Breast epithelium (tissue), 4 donors: ENCODE measurements at places on chromosomes 4 and X. TPM values are rescaled to one million over a fixed set of nuclear protein-coding genes. Genes with fewer than 3 reads are reported as not detected.

DNA sequence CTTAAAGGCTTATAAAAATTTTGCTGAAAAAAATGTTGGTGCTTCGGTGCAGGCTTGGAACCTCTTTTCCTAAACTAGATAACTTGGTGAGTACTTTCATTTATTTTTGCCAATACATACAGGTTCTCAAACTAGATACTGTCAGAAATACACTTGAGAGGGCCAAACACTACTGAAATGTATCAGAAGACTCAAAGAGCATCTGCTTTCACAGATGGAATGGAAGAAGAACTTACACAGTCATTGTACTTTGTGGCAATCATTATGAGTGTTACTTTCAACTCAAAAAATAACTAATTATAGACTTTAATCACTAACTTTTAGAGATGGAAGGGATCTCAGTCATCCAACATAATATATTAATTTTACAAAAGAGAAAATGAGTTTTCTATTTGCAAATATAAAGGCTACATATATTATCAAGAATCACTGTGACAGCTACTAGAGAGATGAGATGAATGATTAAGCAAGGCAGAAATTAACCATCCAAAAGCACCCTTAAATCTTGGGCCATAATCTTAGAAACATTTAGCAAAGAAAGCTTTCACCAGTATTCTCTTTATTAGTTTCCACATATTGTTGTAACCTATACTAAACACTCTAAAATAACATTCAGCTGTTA, 1.0 kb downstream of the ENAM start:
- H3K4me3 ChIP-seq = no peak overlapping the region
- no peaks in the 10 kb centered on the region for H3K36me3 ChIP-seq
- no peaks in the 10 kb centered on the region for H3K27me3 ChIP-seq

DNA sequence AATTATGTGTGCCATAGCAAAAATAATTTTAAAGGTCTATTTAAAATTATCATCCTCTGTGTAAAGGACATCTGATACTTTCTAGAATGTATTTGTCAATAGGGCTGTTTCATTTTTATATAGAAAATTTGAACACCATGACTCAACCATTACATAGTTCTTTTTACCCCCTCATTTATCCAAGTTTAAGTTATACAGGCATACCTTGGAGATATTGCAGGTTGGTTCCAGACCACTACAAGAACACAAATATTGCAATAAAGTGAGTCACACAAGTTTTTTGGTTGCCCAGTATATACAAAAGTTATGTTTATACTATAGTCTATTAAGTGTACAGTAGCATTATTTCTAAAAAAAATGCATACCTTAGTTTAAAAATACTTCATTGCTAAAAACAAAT, 130.4 kb downstream of the MSL3 start:
- no peaks in the 10 kb centered on the region for H3K27me3 ChIP-seq
- H3K36me3 ChIP-seq = no peaks in the 10 kb centered on the region
- no peak for DNase-seq
- H3K4me1 ChIP-seq = no peaks in the 10 kb centered on the region
- H3K4me3 ChIP-seq = no peak overlapping the region

- H3K36me3 ChIP-seq = no peaks in the 10 kb centered on the region
- no peak overlapping the region for H3K27ac ChIP-seq
- no peak overlapping the region for H3K4me3 ChIP-seq
- H3K27me3 ChIP-seq = no peaks in the 10 kb centered on the region
Observed at GRCh38 chr4:173821036-173821435, 291.0 kb upstream of the HAND2 start.

DNA sequence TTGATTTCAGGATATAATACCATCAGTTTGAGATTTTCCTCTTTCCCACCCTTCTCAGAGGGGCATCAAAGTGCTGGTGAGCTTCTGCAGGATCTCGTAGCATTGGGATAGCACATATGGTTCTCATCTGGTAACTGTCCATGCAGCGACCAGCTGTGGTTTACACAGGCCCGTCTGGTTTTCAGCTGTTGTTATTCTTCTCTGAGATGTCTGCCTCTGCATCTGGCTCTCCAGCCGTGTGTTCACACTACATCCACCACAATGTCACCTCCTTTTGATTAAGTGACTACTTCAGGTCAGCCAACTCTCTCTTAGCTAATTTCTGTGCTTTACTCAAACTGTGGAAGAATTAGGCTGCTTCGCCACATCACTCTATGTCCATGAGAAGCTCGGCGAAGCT, 676.7 kb upstream of the TENM3 start:
- no peaks in the 10 kb centered on the region for H3K4me1 ChIP-seq
- no peaks in the 10 kb centered on the region for H3K36me3 ChIP-seq
- no peak for DNase-seq
- no peaks in the 10 kb centered on the region for H3K27me3 ChIP-seq
- H3K4me3 ChIP-seq = no peak overlapping the region

- H3K4me3 ChIP-seq = peak overlapping the region; percentile 55
- H3K27ac ChIP-seq = peak overlapping the region; percentile 50
- no peak for DNase-seq
- no peaks in the 10 kb centered on the region for H3K27me3 ChIP-seq
Observed at GRCh38 chr4:183797445-183798300, 107.4 kb upstream of the STOX2 start.

RUFY3 gene
- total RNA-seq = 60.0 TPM

- H3K36me3 ChIP-seq = no peaks in the 10 kb centered on the region
- no peaks in the 10 kb centered on the region for H3K4me1 ChIP-seq
- no peak for DNase-seq
- H3K4me3 ChIP-seq = no peak overlapping the region
Observed at GRCh38 chr4:186946682-186947294, 223.1 kb upstream of the FAT1 start.

GRCh38 chr4:181613200-181613599, 630.0 kb upstream of the TENM3 start:
- no peaks in the 10 kb centered on the region for H3K36me3 ChIP-seq
- no peaks in the 10 kb centered on the region for H3K27me3 ChIP-seq
- no peak overlapping the region for H3K27ac ChIP-seq
- no peak overlapping the region for H3K4me3 ChIP-seq

DNA sequence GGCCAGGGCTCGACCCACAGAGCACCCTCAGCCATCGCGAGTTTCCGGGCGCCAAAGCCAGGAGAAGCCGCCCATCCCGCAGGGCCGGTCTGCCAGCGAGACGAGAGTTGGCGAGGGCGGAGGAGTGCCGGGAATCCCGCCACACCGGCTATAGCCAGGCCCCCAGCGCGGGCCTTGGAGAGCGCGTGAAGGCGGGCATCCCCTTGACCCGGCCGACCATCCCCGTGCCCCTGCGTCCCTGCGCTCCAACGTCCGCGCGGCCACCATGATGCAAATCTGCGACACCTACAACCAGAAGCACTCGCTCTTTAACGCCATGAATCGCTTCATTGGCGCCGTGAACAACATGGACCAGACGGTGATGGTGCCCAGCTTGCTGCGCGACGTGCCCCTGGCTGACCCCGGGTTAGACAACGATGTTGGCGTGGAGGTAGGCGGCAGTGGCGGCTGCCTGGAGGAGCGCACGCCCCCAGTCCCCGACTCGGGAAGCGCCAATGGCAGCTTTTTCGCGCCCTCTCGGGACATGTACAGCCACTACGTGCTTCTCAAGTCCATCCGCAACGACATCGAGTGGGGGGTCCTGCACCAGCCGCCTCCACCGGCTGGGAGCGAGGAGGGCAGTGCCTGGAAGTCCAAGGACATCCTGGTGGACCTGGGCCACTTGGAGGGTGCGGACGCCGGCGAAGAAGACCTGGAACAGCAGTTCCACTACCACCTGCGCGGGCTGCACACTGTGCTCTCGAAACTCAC, 3.6 kb downstream of the MID1IP1 start:
- DNase-seq = peak; percentile 27
- H3K4me3 ChIP-seq = peak overlapping the region; percentile 72
- no peaks in the 10 kb centered on the region for H3K36me3 ChIP-seq
- H3K27me3 ChIP-seq = no peaks in the 10 kb centered on the region
- no peaks in the 10 kb centered on the region for H3K4me1 ChIP-seq

SMARCA1 gene
- total RNA-seq = 29.5 TPM

DNA sequence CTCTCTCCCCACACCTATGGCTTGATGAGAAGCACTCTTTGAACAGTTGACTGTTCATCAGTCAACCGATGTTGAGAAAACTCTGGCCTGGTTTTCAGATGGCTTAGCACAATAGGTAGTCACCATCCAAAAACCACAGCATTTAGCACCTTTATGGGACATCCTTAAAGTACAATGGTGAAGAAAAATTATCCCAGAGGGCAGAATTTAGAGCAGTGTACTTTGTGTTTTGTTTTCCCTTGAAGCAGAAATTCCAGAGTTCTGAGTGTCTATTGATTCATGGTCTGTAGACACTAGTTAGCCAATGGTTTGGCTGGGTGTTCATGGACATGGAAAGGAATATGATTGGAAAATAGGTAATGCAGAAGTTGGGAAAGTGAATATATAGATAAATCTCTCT, 487.0 kb downstream of the PDHA2 start:
- H3K36me3 ChIP-seq = no peaks in the 10 kb centered on the region
- H3K27me3 ChIP-seq = no peaks in the 10 kb centered on the region
- H3K4me1 ChIP-seq = no peaks in the 10 kb centered on the region

DNA sequence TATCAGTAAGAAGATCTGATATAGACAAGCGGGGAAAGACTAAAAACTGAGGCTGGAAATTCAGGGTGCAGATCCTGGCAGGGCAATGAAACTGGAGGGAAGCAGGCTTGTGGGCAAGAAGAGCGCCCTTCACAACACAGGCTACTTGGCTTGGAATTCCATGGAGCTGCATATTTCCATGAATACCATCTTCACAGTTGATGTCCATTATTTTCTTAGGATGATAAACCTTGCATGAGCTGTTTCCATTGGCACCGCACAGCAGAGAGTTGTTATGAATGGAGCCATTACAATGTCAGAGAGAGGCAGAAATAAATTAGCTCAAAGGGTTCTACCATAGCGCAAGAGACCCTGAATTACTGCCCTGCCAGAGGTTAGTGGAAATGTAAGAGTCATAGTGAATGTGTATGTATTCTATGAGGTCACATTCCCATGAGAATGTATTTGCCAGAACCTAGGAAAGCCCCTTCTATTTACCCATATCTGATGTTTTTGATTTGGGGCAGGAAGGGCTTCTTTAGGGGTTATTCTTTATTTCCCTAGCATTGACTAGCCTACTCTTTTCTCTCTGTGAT, 215.6 kb downstream of the PALLD start:
- H3K36me3 ChIP-seq = no peaks in the 10 kb centered on the region
- no peak for DNase-seq
- H3K27ac ChIP-seq = no peak overlapping the region

- H3K27ac ChIP-seq = no peak overlapping the region
- H3K4me1 ChIP-seq = no peaks in the 10 kb centered on the region
- no peak for DNase-seq
- no peak overlapping the region for H3K4me3 ChIP-seq
- peaks cover 5% of the 10 kb centered on the region for H3K27me3 ChIP-seq
- H3K36me3 ChIP-seq = no peaks in the 10 kb centered on the region
Observed at GRCh38 chrX:124217304-124218251, 114.9 kb upstream of the TEX13D start.

MXD4 gene
- 37.9 TPM for total RNA-seq

DNA sequence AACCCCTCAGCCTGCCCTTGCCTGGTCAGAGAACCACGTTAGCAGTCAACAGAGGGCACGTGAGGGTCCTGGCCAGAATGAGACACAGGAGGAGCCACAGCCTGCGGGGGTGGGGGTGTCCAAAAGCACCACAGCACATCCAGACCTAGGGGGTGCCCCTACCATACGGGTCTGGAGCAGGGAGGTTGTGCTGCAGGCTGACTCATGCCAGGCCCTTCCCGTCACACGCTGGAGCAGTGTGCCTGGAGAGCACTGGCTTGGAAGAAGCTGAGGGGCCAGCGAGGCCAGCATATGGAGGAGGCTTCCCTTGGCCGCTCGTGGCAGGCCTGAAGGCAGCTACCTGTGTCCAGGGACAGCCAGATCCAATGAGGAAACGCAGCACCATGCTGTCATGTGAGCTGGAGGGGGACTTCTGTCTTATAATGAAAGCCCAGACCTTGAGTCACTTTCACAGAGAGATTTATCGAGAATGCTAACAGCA, 1.5 kb upstream of the IRAK1 start:
- no peak for DNase-seq
- H3K27me3 ChIP-seq = peaks cover 52% of the 10 kb centered on the region
- H3K4me1 ChIP-seq = no peaks in the 10 kb centered on the region
- H3K4me3 ChIP-seq = no peak overlapping the region

GRCh38 chr4:125522992-125523391, 208.2 kb downstream of the FAT4 start:
- H3K27me3 ChIP-seq = no peaks in the 10 kb centered on the region
- no peaks in the 10 kb centered on the region for H3K4me1 ChIP-seq
- H3K4me3 ChIP-seq = no peak overlapping the region
- H3K27ac ChIP-seq = no peak overlapping the region

DNA sequence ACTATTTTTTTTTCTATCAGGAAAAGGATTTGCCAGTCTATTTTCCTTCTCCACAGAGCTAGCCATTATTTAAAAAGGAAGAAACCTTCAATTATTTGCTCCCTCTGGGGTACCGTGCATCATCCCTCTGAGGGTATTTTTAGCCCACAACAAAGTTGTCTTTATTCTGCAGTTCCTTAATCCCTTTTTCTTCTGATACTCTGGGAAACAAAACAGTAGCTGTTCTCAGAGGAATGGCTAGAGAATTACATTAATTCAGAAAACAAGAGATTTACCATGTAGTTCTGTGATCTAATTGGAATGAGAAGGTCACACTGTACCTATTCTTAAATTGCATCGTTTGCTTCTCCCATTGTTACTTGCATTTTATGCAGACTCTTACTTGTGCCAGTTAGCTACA, 1056.7 kb downstream of the STIM2 start:
- H3K27ac ChIP-seq = no peak overlapping the region
- no peak for DNase-seq
- no peaks in the 10 kb centered on the region for H3K27me3 ChIP-seq
- no peak overlapping the region for H3K4me3 ChIP-seq
- H3K4me1 ChIP-seq = no peaks in the 10 kb centered on the region
- H3K36me3 ChIP-seq = no peaks in the 10 kb centered on the region

DNA sequence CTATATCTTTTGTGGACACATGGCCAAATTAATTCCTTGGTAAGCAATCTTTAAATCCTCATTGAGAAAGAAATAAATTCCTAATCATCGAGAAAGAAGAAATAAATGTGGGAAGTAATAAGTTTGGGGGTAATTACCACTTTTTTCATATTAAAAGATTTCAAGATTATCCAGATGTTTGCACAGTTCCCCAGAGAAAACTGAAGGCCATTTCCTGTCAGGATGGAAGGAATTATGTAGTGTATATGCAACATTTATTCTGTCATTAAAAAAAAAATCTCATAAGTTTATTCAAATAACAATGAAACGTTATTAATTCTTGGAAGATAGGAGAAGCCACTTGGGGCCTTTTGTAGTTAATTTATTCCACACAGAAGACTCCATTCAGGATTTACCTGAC, 385.6 kb upstream of the NR3C2 start:
- no peak for DNase-seq
- no peaks in the 10 kb centered on the region for H3K4me1 ChIP-seq
- H3K27ac ChIP-seq = no peak overlapping the region
- H3K27me3 ChIP-seq = no peaks in the 10 kb centered on the region

DNA sequence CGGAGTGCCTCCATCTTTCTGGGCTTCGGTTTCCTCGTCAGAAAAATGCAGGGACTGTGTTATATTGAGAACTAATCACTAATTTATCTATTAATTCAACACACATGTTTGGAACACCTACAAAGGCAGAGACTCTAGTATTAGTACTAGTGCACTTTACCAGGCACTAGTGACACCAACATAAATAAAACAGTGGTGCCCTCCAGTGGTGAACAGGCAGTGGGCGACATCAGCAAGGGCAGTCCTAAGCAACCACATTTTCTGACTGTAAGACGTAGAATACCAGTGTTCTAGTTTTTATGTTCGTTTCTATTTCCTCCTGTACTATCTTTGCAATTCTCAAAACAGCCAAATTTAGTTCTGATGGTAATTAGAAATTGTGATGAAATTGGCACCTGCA, 69.1 kb upstream of the UCP1 start:
- H3K27me3 ChIP-seq = no peaks in the 10 kb centered on the region
- H3K4me3 ChIP-seq = no peak overlapping the region
- no peaks in the 10 kb centered on the region for H3K36me3 ChIP-seq
- DNase-seq = no peak

POU3F4 gene
- total RNA-seq = not detected

PRDM5 gene
- total RNA-seq = 14.4 TPM
